ENCODE measurements at places on chromosomes 5 and 9. TPM values are rescaled to one million over a fixed set of nuclear protein-coding genes. Genes with fewer than 3 reads are reported as not detected.

Gene PCDHB9
- 3.3 TPM for total RNA-seq

Gene ZBED3
- total RNA-seq = 11.3 TPM

Gene ADAMTS13
- 6.0 TPM for total RNA-seq

Gene GPRIN1
- total RNA-seq = 0.93 TPM

Gene COL5A1
- total RNA-seq = 192 TPM

Gene CDH6
- total RNA-seq = 89.1 TPM

Gene ERP44
- 15.8 TPM for total RNA-seq

Gene FRMD3
- total RNA-seq = 16.6 TPM

Gene GCNT4
- 7.8 TPM for total RNA-seq

Gene FBXL17
- total RNA-seq = 26.0 TPM

Gene CSF1R
- 39.5 TPM for total RNA-seq

Gene GMCL2
- total RNA-seq = not detected

Gene CCNO
- total RNA-seq = 5.3 TPM

Gene F2R
- 50.2 TPM for total RNA-seq

Gene OR13F1
- total RNA-seq = not detected

Gene ABITRAM
- total RNA-seq = 10.0 TPM

Gene DAB2IP
- 39.9 TPM for total RNA-seq

Gene STK32A
- 17.1 TPM for total RNA-seq

Gene ZNF346
- 30.9 TPM for total RNA-seq

Gene DOK3
- total RNA-seq = 11.3 TPM

Gene CARD9
- total RNA-seq = 5.7 TPM

Gene MEIKIN
- total RNA-seq = not detected

Gene NDUFA8
- 40.6 TPM for total RNA-seq

Gene SV2C
- 0.18 TPM for total RNA-seq

Gene CNOT6
- total RNA-seq = 36.4 TPM

Gene PCDHB7
- total RNA-seq = 4.4 TPM

Gene C8G
- total RNA-seq = not detected

Gene C9orf78
- 36.3 TPM for total RNA-seq

Gene STC2
- 3.9 TPM for total RNA-seq
